Skeletal muscle cell (primary cell): ENCODE measurements at places on chromosomes 16 and 17.
A peak's percentile ranks its signal among the peaks of the same experiment; 100 is the strongest.

DNA sequence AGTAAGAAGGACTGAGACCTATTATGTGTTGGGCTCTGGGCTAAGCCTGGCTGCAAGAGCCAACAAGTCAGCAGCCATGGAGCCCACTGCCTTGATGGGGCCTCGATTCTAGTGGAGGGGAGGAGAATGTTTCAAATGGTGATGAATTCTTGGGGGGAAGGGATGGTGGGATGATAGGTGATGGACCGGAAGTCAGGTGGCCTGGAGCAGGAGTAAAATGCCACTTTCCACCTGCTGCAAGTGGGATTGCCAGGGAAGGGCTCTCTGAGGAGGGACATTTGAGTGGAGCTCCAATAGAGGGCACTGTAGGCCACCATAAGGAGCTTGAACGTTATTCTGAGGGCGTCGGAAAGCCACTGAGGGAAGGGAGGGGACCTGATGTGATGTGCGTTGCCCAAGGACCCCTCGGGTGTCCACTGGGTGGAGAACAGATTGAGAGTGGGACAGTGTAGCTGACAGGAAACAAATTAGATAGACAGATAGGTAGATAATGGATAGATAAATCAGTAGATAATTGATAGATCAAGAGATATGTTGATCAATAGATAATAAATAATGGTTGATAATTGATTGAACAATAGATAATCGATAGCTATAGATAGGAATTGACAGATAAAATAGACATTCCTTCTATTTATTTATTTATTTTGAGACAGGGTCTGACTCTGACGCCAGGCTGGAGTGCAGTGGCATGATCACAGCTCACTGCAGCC lies 18.2 kb upstream of the NXPH3 start:
- DNase-seq, result no peak

DNA sequence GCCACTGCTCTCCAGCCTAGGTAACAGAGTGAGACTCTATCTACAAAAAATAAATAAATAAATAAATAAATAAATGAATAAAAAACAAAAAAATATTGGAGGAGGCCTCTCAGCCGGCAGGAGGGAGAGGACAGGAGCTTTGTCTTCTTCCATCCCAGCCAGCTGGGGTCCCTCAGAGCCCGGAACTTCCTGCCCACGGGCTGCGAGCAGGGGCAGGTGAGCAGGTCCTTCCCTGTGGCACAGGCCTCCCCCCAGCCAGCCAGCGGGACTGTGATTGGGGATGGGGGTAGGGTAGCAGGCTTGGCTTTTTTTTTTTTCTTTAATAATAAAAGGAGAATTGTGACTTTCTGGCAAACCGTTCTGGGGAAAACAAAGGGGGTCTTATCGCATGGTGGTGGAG lies 10.1 kb downstream of the SMTNL2 start:
- DNase-seq, result no peak

GRCh38 chr16:67236563-67237395 lies 9.8 kb downstream of the TMEM208 start:
- DNase-seq, result no peak

- DNase-seq, result no peak
These were observed 6.3 kb upstream of the GGA2 start for GRCh38 chr16:23516366-23517137.

GRCh38 chr16:82263521-82264143 lies 93.6 kb upstream of the MPHOSPH6 start:
- no peak for DNase-seq

- DNase-seq, result peak; percentile 75
These were observed 382.0 kb upstream of the DYNLRB2 start for GRCh38 chr16:80158766-80159165.

DNA sequence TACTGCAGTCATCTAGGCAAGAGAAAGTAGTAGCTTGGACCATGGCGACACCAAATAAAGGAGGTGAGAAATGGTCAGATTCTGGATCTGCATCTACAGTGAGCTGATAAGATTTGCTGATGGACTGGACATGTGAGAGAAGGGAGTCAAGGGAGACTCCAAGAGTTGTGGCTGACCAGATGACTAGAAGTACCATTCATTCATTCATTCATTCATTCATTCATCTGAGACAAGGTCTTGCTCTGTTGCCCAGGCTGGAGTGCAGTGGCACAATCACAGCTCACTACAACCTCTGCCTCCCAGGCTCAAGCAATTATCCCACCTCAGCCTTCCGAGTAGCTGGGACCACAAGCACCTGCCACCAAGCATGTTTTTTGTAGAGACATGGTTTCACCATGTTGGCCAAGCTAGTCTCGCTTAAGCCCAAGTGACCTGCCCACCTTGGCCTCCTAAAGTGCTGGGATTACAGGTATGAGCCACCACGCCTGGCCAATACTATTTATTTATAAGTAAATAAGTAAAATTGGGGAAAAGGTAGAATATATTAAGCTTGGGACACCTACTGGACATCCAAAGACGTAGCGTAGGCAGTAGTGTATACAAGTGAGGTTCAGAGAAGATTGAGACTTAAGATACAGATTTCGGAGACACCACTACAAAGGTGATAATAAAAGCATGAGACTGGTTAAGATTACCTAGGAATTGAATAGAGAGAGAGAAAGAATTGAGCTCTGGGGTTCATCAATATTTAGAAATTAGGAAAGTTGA lies 15.7 kb upstream of the RNF43 start:
- DNase-seq, result no peak

GRCh38 chr17:51441431-51441830 lies 181.1 kb downstream of the UTP18 start:
- DNase-seq, result no peak

DNA sequence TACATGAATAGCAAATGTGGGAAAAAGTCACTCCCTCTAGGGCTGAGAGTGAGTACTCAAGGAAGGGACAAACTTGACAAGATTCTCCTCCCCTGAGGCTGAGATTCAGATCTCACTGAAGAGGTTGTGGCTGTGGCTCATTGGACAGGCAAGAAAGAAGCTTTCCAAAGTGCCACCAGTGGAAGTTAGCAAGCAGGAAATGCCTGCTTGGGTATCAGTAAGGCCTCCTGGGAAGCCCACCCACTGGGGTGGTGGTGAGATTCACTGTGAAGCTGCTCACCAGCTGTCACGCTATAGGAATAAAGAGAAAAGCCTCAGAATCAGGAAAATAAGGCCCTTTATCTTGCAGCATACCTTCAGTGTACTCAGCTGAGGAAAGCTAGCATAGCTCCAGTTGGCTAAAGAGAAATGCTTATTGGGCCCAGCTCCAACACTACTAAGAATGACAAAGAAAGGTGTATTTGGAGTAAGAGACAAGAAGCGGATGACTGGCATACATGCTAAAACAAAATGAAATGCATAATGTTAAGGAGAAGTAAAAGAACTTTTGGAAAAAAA lies 274.4 kb upstream of the TOM1L1 start:
- no peak for DNase-seq

- no peak for DNase-seq
These were observed 33.8 kb upstream of the KPNB1 start for GRCh38 chr17:47615766-47616424.

GRCh38 chr16:3665508-3665907 lies 11.0 kb downstream of the DNASE1 start:
- DNase-seq, result no peak

DNA sequence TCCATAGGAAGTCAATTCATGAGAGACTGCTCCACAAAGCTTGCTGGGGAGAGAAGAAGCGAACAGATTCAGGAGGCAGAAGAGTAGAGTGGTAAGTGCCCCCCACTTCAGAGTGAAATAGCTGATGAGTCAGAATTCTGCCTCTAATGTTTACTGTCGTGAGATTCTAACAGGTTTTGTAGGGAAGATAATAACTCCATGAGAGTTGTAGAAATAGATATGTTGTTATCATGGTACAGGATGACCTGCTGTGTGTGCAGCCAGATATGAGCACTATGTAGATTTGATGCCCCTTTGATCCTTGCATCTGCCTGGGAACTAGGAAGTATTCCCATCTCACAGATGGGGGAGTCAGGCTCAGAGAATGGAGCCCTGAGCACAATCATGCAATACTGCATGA lies 502.4 kb upstream of the CDH11 start:
- DNase-seq, result no peak

GRCh38 chr17:44881145-44881544 lies 18.1 kb downstream of the EFTUD2 start:
- no peak for DNase-seq

DNA sequence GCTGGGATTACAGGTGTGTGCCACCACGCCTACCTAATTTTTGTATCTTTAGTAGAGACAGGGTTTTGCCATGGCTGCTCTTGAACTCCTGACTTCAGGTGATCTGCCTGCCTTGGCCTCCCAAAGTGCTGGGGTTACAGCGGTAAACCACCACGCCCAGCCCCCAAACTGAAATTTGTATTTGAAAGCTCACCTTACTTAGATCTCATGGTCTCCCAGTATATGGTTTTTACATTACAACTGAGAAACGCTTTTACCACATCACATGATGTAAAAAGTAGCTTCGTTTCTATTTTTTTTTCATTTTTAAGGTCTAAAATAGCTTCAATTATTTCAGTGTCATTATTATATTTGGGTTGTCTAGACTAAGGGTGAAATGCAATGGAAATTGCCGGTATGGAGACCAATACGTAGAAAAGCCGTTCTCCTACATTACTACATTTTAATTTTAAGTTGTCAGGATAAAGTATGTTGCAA lies 93.3 kb downstream of the BCAS3 start:
- no peak for DNase-seq

DNA sequence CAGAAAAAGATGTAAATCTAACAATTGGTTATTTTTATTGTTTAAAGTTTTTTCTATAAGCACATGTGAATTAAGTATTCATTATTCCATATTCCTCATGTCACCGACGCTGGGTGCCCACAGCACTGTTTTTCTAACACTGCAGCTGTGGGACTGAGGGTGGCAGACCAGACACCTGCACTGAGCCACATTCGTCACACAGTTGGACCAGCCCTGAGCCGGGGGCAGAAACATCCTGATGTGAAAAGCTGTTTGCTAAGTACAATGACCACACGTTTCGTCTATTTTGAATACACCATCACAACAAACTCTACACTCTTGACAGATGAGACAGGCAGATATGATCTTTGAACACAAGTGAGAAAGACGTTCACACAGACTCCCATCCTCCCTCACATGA lies 749.5 kb downstream of the KCNJ18 start:
- DNase-seq, result no peak
